Stimulated activated CD4-positive, alpha-beta T cell treated with anti-CD3 and anti-CD28 coated beads, Interleukin-15, amount 100 ng/mL, for 1 hour (primary cell): ENCODE measurements at places on chromosomes 1 and 21.

GRCh38 chr1:7101187-7101586 is 315.9 kb downstream of the CAMTA1 start:
- no peak for DNase-seq

DNA sequence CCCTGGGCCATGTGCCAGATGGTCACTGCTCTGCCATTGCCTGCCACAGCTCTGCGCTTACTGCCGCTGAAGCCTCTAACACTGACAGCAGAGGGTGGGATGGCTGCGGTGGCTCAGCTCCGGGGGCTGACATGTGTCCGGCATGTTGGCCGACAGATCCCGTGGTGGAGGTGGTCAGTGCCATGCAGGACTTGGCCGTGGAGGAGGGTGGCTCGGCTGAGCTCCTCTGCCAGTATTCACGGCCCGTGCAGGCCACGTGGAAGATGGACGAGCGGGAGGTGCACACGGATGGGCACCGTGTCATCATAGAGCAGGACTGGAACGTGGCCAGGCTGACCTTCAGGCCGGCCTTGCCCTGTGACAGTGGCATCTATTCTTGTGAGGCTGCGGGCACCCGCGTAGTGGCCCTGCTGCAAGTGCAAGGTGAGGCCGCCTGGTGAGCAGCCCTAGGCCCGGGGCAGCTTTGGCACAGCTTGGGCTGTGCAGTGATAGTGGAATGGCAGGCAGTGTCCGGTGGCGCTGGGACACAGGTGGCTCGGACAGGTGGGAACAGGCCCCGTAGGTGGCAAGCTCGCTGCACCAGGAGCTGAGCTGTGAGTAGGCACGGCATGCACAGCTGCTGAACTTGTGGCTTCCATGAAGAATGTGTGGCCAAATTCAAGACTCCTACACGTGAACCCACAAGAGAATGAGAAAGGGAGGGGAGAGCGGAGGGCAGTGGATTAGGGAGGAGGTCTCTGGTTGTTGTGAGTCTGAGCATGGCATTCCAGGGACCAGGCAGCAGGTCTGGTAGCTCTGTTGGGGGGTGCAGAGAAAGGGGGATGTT is 91.8 kb downstream of the TRIM11 start:
- no peak for DNase-seq

DNA sequence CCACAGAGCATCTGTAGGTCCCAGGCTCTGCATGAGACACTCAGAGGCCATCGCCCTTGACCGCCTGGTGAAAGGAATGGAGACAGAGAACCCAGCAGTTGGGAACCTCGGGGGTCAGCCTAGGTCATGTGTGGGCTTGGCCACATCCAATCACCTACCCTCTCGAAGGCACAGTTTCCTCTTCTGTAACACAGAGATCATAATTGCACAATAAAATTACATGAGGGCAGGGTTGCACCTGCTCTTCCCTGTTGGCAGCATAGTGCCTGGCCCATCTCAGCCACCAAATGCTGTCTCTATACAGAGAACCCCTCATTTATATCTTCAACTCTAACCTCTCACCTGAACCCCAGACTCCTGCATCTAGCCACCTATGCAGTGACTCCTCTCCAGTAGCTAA is 418.1 kb upstream of the VAMP3 start:
- DNase-seq = no peak

DNA sequence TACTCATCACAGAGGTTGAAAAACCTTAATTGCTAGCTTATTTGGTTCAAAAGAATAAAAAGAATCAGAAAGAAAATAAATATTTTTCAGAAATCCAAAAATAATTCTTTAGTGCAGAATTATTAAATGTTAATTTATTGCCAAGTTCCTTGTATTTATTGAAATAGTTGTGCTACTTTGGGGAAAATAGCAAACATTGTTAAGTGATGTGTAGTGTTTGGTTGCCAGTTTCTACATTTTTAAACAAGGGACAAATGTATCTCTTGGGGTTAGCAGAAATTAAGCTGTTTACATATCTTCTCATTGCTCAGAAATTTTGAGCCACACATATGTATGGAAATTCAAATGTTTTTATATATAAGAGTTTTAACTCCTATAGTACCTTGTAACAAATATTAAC is 775.0 kb downstream of the USP25 start:
- DNase-seq = no peak

DNA sequence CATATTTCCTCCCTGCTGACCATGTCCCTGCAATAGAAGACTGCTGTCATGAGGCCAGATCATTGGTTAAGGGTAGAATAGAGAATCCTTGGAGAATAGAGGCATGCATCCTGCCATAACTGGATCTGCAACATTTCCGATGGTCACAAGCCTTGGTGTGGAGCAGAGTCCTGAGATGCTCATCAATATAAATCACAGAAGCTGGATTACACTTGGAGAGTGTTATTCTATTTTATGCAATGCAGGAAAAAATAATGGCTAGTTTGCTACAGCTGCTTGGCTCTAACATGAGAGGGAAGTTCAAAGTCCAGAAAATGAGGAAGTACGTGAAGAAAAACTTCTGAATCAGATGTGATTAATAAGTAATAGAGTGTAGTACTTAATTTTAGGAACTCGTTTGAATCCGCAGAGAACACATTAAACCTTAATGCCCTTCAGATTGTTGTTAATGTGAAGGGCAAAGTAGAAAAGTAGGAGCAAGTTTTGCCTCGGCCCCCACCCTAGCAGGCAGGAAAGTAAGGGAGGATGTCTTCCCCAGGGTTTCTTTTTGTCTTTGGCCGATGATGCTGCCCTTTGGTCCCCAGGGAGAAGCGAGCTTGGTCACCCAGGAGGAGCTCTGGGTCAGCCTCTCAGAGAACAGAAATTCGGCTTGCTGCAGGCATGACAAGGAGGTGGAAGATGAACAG is 59.5 kb downstream of the KCNK1 start:
- DNase-seq = no peak

DNA sequence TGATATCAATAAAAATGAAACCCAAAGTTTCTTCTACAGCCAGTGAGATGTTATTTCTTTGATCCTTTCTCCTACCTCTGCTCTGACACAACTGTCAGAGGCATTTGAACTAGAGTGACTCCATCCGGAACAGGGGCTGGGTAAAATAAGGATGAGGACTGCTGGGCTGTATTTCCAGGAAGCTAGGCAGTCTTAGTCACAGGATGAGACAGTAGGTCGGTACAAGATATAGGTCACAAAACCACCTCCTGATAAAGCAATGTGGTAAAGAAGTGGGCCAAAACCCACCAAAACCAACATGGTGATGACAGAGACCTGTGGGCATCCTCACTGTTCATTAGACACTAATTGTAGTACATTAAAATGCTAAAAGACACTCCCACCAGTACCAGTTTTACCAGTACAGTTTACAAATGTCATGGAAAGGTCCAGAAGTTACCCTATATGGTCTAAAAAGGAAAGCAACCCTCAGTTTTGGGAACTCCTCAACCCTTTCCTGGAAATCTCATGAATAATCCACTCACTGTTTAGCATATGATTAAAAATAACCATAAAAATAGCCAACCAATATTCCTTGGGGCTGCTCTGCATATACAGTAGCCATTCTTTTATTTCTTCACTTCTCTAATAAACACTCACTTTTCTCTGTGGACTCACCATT is 96.7 kb downstream of the GABPA start:
- no peak for DNase-seq

GRCh38 chr1:162007466-162007865 is 16.2 kb downstream of the OLFML2B start:
- no peak for DNase-seq
